ENCODE measurements at places on chromosomes 2 and 18.

DNA sequence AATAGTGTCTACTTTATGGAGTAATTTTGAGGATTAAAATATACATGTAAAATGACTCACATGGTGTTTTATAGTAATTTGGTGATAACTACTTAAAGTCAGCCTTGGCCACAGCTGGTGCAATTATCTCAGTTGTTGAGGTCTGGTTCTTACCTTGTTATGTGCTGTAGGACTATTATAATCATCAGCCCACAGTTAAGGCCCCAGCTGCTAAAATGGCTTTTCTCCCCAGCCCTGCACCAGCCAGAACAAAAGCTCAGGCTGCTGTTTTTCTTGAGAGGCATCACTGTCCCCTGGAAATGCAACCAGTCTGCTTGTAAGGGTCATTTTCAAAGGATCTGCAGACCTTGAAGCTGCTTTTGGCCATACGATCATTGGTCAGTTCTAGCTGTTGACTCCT is 283.3 kb upstream of the THUMPD2 start:
- DNase-seq, result no peak

DNA sequence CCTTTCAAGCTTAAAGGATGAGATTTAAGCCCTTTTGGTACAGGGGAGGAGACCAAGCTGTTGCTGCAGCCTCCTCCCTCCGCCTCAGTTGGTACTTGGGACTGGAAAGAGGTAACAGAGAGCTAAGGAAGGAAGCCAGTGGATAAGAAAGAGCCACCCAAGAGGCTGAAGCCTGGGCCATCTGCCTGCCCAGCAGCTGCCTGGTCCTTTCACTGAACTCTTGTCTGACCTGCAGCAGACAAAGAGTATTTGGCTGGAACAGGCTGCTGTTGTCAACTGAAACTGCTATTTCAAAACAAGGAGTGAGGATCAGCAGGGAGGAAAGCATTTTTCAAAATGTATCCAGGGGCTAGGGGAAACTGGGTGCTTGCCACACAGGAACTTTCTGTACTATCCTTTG is 30.3 kb downstream of the TNS1 start:
- no peak for DNase-seq

GRCh38 chr18:12373116-12373770 is 3.8 kb downstream of the AFG3L2 start:
- no peak for DNase-seq

- DNase-seq, result no peak
These were observed 1.1 kb downstream of the CCDC93 start for GRCh38 chr2:118012778-118013177.

DNA sequence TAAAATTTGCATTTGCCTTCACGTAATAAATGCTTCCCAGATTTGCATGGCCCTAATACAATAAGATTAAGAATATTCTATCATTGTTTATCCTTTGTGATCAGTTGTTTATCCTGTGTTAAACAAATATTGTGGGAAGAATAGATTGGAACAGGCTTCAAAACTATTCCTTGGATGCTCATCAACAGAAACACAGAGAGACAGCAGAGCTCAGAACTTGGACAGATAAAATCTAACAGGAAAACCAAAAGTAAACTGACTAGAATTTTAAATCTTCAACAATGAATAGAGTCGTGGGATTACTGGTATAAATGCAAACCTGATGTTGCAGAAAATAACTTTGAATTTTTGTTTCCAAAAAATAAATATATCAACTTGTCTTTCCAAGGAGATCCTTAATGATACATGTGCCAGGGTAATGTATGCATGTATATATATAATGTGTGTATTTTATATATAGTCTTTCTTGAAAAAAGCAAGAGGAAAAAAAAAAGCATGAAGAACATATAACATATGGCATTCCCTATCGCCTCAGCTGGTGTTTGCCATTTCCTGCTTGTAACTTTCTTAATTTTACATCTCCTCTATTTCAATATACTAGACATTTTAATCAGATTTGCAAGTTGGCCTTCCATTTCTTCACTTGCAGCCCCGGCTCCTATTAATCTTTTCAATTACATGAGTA is 59.9 kb upstream of the TANK start:
- DNase-seq, result no peak
